Stimulated activated CD4-positive, alpha-beta T cell treated with anti-CD3 and anti-CD28 coated beads, Interleukin-15, amount 100 ng/mL, for 48 hours (primary cell): ENCODE measurements at places on chromosomes 2 and 18.
A peak's percentile ranks its signal among the peaks of the same experiment; 100 is the strongest.

DNA sequence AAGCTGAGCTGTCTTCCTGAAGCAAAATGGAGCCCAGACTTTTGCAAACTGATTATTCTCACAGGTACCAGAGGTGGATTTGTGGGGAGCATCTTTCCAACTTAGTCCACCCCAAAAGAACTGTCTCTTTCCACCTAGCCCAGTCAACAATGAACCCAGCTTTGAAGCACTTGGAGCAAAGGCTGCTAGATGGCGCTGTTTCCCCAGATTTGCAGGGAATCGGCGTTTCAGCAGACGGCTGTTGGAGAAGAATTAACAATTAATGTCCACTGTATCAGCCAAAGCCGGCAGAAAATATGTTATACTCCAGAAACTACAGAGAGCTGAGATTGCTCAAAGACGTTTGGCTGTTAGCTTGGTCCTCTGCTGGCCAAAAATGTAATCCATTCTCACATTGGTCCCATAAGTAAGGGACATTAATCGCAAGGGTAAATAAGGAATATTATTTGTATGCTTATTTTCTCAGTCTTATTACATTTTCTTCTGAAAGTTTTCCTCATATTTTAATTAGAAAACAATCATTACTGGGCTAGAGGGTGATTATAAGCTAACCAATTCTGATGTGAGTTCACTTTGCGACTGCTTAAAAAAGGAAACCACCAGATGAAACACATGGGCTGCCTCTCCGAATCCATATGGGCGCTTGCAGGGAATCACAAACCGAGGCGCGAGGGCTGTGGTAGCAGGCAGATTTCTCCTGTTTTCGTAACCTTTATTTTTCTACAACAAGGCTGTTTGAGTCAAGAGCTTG is 423.8 kb upstream of the MEX3C start:
- DNase-seq: peak; percentile 2

DNA sequence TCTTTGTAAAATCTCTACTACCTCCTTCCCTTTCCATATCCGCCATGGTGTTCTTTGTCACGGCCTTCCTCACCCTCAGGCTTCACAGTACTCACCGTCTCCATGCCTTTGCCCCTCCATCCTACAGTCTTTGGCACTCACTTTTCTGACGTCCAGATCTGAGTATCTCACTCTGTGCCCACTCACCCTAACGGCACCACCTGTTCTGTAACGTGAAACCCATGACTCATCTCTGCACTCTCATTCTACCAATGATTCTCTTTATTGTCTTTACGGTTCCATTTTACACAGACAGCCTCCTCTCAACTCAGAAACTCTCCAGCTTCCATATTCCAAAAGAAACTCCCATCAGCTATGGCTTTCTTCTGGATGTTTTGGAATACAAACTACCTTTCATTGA is 56.7 kb downstream of the NETO1 start:
- no peak for DNase-seq

- no peak for DNase-seq
Observed at GRCh38 chr18:74266161-74266560, 25.6 kb downstream of the CYB5A start.

- DNase-seq: no peak
Observed at GRCh38 chr2:73700131-73700611, 37.0 kb downstream of the TPRKB start.

DNA sequence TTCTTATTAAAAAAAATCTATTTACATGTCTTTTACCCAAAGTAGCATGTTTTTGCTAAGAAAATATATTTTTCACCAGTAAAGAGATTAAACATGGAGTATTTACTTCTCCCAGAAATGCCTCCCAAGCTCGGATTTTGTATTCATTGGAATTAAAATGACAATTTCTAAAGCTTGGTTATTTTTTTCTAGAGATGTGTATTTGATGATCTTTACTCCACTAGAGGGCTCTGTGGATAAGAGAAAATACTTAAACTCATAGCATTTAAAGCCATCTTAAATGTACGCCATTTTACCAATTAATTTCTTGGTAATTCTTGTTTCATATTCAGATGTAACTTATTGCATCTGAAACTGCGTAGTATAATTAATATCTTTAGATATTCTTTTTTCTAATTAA is 461.4 kb downstream of the GALR1 start:
- no peak for DNase-seq

- DNase-seq: no peak
Observed at GRCh38 chr2:8509621-8510020, 172.2 kb upstream of the ID2 start.

GRCh38 chr18:63138436-63139340 is 180.9 kb downstream of the BCL2 start:
- DNase-seq: no peak

- no peak for DNase-seq
Observed at GRCh38 chr2:147714582-147714981, 130.2 kb upstream of the ACVR2A start.

- DNase-seq: no peak
Observed at GRCh38 chr2:114614592-114614991, 172.2 kb downstream of the DPP10 start.

DNA sequence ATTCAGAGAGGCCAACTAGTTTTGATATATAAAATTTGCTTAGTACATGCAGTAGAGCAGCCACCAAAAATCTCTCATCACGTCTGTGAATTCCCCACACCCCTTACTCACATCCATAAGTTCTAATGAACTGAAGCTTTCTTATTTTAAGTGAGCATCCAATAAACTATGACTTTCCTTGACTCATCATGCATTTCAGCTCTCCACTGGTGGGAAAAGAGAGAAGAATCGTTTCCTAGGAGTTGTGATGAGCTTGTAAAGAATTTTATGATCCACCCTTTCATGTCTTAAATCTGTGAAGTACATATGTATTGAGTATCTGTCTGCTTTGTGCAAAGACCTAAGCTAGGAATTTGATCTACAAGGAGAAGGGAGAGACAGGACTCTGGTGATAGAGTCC is 428.6 kb downstream of the SETBP1 start:
- DNase-seq: no peak

GRCh38 chr2:121038431-121038830 is 246.6 kb downstream of the TFCP2L1 start:
- no peak for DNase-seq
